ENCODE measurements at places on chromosomes 1 and 21. TPM values are rescaled to one million over a fixed set of nuclear protein-coding genes. Genes with fewer than 3 reads are reported as not detected.

- DNase-seq: no peak
- H3K4me1 ChIP-seq: no peaks in the 10 kb centered on the region
- no peak overlapping the region for H3K4me3 ChIP-seq
- no peaks in the 10 kb centered on the region for H3K36me3 ChIP-seq
Observed at GRCh38 chr1:237565236-237565635, 325.5 kb downstream of the ZP4 start.

- no peak overlapping the region for H3K27ac ChIP-seq
- no peak for DNase-seq
- no peak overlapping the region for H3K4me3 ChIP-seq
Observed at GRCh38 chr1:19582318-19582717, 61.8 kb upstream of the NBL1 start.

GRCh38 chr1:201737352-201738060 lies 91.5 kb upstream of the IPO9 start:
- peak overlapping the region; percentile 76 for H3K27ac ChIP-seq
- peaks cover 78% of the 10 kb centered on the region for H3K4me1 ChIP-seq
- H3K27me3 ChIP-seq: no peaks in the 10 kb centered on the region

DNA sequence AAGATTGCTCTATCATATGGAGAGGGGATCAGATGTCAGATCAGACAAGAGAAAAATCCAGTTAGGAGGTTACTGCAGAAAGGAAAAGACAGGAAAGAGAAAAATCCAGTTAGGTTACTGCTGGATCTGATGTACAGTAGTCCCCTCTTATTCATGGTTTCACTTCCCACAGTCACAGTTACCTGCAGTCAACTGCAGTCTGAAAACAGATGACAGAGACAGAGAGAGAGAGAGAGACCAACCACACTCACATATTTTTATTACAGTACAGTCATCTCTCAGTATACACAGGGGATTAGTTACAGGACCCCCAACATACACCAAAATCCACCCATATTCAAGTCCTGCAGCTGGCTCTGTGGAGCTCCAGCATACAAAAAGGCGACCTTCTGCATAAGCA lies 29.3 kb downstream of the NUP133 start:
- no peaks in the 10 kb centered on the region for H3K27me3 ChIP-seq
- no peaks in the 10 kb centered on the region for H3K4me1 ChIP-seq
- H3K27ac ChIP-seq: no peak overlapping the region

DNA sequence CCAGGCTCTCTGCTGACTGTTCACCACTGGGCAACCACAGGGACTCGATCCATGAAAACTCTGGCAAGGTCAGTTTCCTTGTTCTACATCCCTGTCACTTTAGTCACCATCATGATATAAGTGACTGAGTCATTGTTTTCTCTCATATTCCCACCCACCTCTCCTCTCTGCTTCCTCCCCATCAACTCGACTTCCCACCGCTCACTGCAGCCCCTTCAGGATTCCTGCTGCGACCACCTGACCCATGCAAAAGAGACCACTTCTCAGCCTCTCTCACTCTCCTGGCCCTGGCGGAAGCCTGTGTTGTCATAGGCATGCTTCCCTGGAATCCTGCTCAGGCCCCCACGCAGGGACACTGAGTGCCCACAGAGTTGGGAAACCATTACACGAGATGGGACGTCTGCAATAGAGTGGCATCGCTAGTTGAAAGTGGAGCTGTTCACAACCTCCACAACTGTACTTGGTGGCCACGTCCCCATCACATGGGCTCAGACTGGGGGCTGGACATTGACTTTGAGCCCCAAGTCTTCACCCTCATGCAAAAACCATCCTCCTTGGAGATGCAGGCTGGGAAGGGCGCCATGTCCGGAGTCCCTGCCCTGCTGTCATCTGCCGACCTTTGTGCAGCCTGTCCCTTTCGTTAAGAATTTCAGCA lies 1.8 kb upstream of the TFF2 start:
- no peaks in the 10 kb centered on the region for H3K4me1 ChIP-seq
- no peak overlapping the region for H3K27ac ChIP-seq
- H3K27me3 ChIP-seq: no peaks in the 10 kb centered on the region

MIXL1 gene
- total RNA-seq: not detected

All from vagina (tissue), 2 donors.